Aorta (tissue), 5 donors: ENCODE measurements at places on chromosomes 1 and 21. TPM values are rescaled to one million over a fixed set of nuclear protein-coding genes. Genes with fewer than 3 reads are reported as not detected.

Gene C1orf21
- polyA plus RNA-seq, result 7.6 TPM

Gene ASTN1
- polyA plus RNA-seq, result not detected

Gene HRNR
- polyA plus RNA-seq, result not detected

DNA sequence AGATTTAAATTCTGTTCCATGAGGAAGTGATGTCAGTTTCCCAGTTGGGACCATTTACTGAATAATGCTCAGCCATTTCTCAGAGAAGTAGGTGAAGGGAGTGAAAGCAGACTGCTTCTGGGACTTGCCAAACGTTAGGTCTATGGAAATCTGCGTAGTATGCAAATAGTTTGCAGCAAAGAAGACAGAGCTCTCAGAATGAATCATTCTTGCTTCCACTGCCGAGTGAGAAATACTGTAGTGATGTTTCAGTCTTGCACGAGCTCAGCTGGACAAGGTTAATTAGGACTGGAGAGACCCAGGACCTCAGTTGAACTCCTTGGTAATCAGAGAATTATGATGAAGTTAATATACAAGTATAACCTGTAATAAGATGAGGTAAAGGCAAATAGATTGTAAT, 317.7 kb upstream of the DAB1 start:
- H3K4me3 ChIP-seq, result no peak overlapping the region
- no peaks in the 10 kb centered on the region for H3K4me1 ChIP-seq
- no peak for DNase-seq
- no peaks in the 10 kb centered on the region for H3K27me3 ChIP-seq

- no peak overlapping the region for H3K27ac ChIP-seq
- no peaks in the 10 kb centered on the region for H3K36me3 ChIP-seq
- H3K27me3 ChIP-seq, result no peaks in the 10 kb centered on the region
- no peak overlapping the region for H3K4me3 ChIP-seq
- DNase-seq, result no peak
Measured at GRCh38 chr1:14292520-14292919, 306.0 kb upstream of the KAZN start.

DNA sequence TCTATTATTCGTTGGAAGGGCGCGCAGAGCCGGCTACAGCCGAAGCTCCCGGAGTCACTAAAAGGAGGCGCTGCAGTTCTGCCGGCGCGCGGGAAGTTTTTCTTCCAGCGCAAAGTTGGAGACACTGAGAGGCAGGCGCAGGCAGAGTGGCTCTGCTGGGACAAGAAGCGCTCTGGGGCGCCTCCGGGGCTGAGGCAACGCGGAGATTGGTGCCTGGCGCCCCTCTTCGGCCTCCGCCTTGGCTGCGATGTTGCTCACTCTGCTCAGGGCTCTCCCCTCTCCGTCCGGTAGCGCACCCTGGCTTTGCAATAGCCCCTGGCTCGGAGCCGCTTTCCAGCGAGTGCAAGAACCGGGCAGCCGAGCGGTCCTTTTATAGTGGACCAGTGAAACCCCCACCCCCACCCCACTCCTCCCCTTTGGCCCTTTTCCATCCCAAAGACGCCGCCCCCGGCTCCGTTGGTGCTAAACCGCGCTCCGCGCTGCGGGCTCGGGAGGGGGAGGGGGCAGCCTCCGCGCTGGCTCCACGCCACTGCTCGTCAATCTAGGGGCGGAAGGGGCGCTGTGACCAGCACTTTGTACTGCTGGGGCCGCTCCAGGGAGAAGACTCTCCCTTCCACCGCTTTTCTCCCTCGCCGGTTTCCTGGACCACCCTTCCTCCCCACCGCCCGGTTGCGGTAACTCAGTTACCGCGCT, at the start of gene ADAMTS1:
Gene ADAMTS1 (minus strand): TSS at position 344 of the 693 bp plus-strand sequence. CDS start 455 bp downstream, outside the sequence.
- no peaks in the 10 kb centered on the region for H3K36me3 ChIP-seq
- peak; percentile 98 for DNase-seq
- no peaks in the 10 kb centered on the region for H3K4me1 ChIP-seq
- peak within 1 kb of the TSS; percentile 88 for H3K4me3 ChIP-seq

- H3K27ac ChIP-seq, result no peak overlapping the region
- no peaks in the 10 kb centered on the region for H3K4me1 ChIP-seq
- H3K4me3 ChIP-seq, result no peak overlapping the region
- no peak for DNase-seq
Measured at GRCh38 chr1:116254776-116255175, 118.3 kb upstream of the ATP1A1 start.

GRCh38 chr1:27416387-27417111, 24.1 kb downstream of the GPR3 start:
- H3K27ac ChIP-seq, result no peak overlapping the region
- no peaks in the 10 kb centered on the region for H3K27me3 ChIP-seq
- DNase-seq, result no peak
- no peaks in the 10 kb centered on the region for H3K4me1 ChIP-seq

GRCh38 chr1:23793018-23793781, 2.3 kb downstream of the LYPLA2 start:
- H3K27me3 ChIP-seq, result no peaks in the 10 kb centered on the region
- no peaks in the 10 kb centered on the region for H3K36me3 ChIP-seq
- H3K27ac ChIP-seq, result no peak overlapping the region
- no peak overlapping the region for H3K4me3 ChIP-seq
- no peak for DNase-seq

GRCh38 chr1:116325922-116326321, 47.1 kb upstream of the ATP1A1 start:
- no peaks in the 10 kb centered on the region for H3K36me3 ChIP-seq
- no peak for DNase-seq
- H3K27me3 ChIP-seq, result no peaks in the 10 kb centered on the region
- H3K4me3 ChIP-seq, result no peak overlapping the region
- no peaks in the 10 kb centered on the region for H3K4me1 ChIP-seq
- H3K27ac ChIP-seq, result no peak overlapping the region
